ENCODE measurements at places on chromosomes 5 and 9.

DNA sequence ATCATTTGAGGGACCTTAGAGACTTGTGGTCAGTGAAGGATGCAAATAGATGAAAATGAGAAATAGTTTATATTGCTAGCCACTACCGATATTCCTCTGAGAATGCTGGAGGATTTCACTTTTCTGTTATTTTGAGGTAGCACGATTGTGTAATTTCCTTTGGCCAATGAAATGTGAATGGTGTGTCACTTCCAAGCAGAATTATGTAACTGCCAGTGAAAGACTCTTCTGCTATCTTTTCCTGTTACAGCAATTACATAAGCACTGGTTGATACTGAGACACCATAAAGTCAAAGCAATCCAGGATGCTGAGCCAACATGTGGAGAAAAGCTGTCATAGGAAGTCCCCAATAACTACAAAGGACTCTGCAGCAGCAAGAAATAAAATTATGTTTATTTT is 3.6 kb upstream of the PCDHA2 start:
- no peak for DNase-seq

DNA sequence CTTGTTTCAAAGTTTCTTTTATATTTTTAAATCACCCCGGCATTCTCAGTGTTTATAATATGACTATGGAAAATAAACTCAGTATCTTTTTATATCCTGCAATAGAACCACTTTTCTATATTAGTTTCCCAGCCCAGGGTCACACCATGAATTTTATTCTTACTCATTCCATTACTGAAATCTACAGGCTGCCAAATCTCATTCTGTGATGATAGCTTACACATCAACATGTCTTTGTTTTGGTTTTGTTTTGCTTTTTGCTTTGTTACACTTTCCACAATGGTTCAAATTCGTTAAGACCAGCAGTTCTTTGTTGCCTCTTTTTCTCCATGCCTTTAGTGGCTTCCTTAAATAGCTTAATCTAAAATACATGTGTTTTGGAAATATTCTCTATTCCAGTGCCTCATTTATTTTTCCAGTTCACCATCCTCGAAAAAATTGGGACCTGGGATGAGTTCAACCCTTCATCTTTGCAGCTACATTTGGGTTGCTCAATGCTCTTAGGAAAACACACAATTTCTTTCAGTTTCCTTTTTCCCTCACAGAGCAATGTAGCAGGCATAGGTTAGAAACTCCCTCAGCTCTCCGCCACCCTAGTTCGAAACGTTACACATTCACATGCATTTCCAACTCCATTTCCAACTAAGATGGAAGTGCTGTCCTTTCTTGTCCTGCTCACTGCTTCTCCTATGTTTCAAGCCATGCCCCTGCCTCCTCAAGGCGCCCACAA is 1146.3 kb downstream of the MAT2B start:
- DNase-seq: no peak

- DNase-seq: no peak
These were observed 92.1 kb downstream of the TMEM167A start for GRCh38 chr5:82984786-82985735.

DNA sequence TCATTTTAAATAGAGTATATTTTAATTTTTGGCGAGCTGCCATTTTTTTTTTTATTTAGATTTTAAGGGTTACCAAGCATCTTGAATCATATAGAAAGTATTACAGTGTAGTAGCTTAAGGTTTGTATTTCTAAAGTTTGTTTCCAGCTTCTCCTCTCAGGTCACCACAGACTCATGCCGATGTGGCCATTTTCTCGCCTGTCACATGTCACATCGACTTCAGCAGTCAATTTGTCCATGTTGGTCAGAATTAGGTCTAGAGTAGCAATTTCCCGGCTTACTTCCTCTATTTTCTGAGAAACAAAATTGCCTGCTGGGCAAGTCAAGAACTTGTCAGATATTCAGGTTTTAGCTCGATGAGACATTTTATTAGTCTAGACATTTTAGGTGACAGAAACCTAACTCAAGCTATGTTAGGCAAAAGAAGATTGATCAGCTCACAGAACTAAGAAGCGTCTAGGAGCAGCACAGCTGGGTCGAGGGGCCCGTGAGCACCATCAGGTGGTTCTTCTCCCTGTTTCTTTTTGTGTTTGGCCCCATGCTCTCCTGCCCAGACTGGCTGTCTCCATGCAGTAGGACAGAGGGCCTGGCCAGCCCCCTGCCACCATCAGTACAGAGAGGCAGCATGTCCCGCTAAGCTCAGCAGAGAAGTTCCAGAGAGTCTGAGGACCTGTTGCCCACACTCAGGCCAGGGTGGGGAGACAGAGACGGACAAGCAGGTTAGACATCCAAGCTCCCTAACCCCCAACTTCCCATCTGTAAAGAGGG is 48.4 kb upstream of the AFAP1L1 start:
- DNase-seq: no peak

DNA sequence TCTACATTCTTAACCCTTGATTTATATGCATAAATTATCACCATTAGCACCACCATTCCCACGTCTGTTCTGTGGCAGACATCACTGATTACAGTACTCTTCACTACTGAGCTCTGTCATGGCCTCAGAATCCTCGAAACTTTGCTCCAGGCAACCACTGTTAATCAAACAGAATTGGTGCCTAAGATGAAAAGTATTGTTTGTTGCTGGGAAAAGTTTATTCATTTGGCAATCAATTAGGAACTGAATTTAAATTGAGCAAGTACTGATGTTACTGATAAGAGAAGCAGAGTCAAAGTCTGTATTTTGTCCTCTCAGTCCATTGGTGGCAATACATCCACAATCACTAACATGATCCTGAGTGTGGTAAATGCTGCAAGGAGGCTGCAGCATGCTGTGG is 12.8 kb downstream of the SLC1A1 start:
- DNase-seq: no peak

DNA sequence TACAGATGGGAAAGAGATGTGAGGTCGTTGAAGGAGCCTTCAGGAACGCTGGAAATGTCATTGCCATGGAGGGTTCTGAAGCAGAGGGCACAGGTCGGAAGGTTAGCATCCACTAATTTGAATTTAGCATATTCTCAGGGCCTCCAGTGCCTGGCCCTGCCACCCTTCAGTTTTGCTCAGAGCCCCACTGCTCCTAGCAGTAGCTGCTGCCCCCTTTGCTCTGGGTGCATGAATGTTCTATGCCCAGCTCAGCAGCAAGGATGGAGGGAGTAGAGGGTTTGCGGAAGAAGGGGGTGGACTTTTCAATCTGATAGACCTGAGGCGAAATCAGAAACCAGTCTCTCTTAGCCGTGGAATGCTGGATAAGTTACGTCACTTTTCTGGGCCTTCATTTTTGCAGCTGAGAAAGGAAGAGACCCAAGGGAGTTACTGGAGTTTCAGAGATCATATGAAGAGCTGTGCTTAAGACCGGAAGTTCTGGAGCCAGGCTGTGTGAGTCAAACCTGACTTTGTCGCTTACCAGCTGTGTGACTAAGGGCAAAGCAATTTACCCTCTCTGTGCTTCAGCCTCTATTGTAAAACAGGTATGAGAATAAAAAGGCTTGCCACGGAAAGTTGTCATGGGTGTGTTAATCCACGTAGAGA is 133.2 kb upstream of the PANK3 start:
- DNase-seq: no peak

DNA sequence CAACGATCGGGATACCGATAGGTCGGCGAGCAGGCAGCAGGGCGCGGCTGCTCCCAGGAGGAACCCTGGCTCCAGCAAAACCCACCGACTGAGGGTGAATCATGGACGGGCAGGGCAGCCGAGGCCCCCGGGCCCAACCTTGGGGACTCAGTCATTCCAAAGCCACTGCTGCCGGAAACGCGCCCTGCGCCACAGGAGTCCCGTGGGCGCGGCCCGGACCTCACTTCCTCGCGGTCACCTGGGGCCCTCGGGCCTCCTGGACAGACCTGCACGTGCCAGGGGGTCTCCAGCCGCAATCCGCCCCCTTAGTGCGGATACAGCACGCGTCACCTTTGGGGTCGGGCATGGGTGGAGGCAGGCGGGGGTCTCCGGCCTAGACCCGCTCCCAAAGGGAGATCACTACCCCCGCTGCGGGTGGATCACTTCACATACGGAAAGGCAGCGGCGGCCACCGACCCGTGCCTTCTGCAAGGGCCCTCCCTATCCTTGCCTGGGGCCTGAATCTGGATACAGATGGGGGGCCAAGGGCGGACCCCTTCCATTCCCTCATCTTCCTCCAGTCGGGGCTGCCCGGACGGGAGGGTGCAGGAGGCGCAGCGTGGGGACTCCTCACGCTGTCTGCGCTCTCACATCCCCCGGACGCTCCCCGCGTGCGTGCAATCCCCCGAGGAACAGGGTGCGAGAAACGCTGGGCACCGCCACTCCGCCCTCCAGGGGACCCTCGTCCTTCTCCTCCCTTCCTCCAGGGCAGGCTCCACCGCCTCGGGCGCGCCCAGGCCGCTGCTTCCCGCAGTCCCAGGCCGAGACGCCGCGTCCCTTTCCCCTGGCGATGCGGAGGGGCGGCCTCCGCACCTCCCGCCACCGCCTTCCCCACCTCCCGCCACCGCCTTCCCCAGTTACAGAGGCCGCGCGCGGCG is 586 bp downstream of the TXN start:
- DNase-seq: no peak

DNA sequence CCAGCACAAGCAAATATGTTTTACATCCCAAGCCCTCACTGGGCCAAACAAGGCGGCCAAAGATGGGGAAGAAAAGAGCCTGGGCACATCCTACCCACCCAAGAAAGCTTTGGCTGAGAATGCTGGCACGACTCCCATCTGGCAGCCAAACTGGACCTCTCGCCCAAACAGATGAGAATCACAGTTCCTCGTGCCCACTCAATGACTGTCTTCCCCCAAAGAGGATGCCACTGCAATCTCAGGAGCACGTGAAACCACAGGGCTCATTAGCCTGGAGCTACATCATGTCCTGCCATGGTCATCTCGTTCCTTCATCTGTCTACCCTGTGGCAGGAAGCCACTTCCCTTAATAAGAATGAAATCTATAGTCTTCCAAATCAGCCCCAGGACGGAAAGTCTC is 536.8 kb downstream of the BNC2 start:
- no peak for DNase-seq

- DNase-seq: no peak
These were observed 677.3 kb upstream of the RGMB start for GRCh38 chr5:98096155-98096554.

GRCh38 chr5:177372910-177373309 is 11.3 kb upstream of the SLC34A1 start:
- DNase-seq: no peak

- DNase-seq: no peak
These were observed 1464.7 kb downstream of the EFNA5 start for GRCh38 chr5:106205916-106206571.

- no peak for DNase-seq
These were observed 303.8 kb upstream of the WWC1 start for GRCh38 chr5:167987490-167988280.

DNA sequence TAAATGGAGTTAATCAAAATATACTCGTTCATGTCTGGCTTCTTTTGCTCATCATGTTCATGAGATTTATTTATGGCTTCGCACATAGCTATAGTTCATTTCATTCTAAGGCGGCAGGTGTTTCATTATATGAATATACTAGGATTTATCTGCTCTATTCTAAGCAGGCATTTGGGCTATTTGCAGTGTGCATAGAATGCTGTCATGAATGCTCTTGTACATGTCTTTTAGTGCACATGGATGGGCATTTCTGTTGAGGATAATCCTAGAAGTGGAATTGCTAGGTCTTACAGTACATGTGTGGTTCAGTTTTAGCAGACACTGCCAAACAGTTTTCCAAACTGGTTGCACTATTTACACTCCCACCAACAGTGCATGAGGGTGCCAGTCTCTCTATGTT is 285.3 kb upstream of the ADRA1B start:
- DNase-seq: no peak

DNA sequence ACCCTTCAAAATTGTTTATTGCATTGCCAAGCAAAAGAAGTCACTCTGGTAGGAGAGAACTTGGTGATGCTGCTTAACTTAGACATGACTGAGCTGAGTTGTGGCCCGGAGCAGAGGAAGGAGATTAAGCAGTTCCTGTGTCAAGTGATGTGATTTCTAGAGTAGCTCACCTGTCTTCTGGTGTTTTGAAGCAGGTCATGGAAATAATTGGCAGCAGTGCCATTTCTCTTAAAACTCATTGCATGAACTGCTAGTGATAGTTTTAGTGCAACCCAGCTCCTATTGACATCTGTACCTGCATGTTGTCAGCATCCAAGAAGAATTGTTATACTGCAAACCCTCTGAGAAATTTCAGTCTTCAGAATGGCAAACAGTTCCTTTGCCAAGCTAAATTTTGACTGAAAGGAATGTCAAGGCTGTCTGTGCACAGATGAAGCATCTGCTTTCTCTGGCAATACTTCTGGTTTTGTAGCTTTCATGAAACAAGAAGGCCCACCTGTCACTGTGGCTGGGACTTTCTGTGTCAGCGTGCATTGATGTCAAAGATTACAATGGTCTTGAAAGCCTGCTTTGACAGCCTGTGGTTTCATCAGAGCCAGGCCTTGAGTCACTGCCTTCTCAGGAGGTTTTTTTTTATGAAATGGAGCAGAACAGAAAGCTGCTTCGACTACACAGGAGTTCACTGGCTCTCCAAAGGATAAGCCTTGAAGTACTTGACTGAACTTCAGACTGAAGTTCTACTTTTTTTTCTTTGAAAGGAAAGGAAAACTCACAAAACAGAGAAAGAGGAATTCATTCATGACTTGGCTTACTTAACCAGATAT is 90.6 kb downstream of the RALGPS1 start:
- no peak for DNase-seq

GRCh38 chr9:131927091-131927490 is 152.6 kb downstream of the MED27 start:
- DNase-seq: no peak

- no peak for DNase-seq
These were observed 69.3 kb downstream of the HSD17B3 start for GRCh38 chr9:96232539-96233241.

Measured in NCI-H187 (cell line).